ENCODE measurements at places on chromosomes 7 and 10. TPM values are rescaled to one million over a fixed set of nuclear protein-coding genes. Genes with fewer than 3 reads are reported as not detected.

Gene UBE2D4
- total RNA-seq: 3.9 TPM

Gene PDZD7
- 0.51 TPM for total RNA-seq

Gene UPK3B
- 0.38 TPM for total RNA-seq

Gene MALRD1
- not detected for total RNA-seq

Gene SPDYE16
- not detected for total RNA-seq

Gene POLR1F
- total RNA-seq: 20.2 TPM

Gene ADCK2
- 27.6 TPM for total RNA-seq

Gene TMEM213
- total RNA-seq: not detected

Gene UCN3
- not detected for total RNA-seq

Gene STK31
- total RNA-seq: 0.13 TPM

Gene PALD1
- total RNA-seq: 177 TPM

Gene GBX1
- total RNA-seq: not detected

Gene KAT6B
- total RNA-seq: 10.8 TPM

Gene TEX47
- not detected for total RNA-seq

Gene TMEM184A
- total RNA-seq: under 0.01 TPM

Gene CCDC172
- not detected for total RNA-seq

Gene SPDYE1
- not detected for total RNA-seq

Gene APBB1IP
- total RNA-seq: not detected

Gene ATP6V0E2
- total RNA-seq: 7.1 TPM

Gene GRID2IP
- total RNA-seq: not detected

Gene FGFR2
- 0.13 TPM for total RNA-seq

Gene THNSL1
- total RNA-seq: 2.8 TPM

Gene HTR5A
- not detected for total RNA-seq

Gene CFAP58
- 0.89 TPM for total RNA-seq

Gene CDHR1
- 0.25 TPM for total RNA-seq

Gene MSMB
- not detected for total RNA-seq

Gene FZD8
- 31.7 TPM for total RNA-seq

Gene INA
- total RNA-seq: 0.13 TPM

Gene HOXA13
- not detected for total RNA-seq

Gene PVRIG
- not detected for total RNA-seq

Gene DNAJC2
- 11.3 TPM for total RNA-seq

Gene NKX6-2
- not detected for total RNA-seq

Gene NYAP1
- total RNA-seq: 2.1 TPM

Gene LLCFC1
- not detected for total RNA-seq

Gene GCK
- total RNA-seq: 0.38 TPM

Gene COL17A1
- 0.90 TPM for total RNA-seq

Gene MRLN
- not detected for total RNA-seq

Gene MAGI2
- total RNA-seq: 0.26 TPM

Gene ZNF248
- total RNA-seq: 4.5 TPM

Gene SEC31B
- 0.90 TPM for total RNA-seq

Gene ELN
- 6.2 TPM for total RNA-seq

Gene ELAPOR2
- 101 TPM for total RNA-seq

Gene FXYD4
- not detected for total RNA-seq

Gene DRGX
- not detected for total RNA-seq

Gene WASHC2C
- total RNA-seq: 24.5 TPM

Gene DTX2
- total RNA-seq: 4.1 TPM

Gene SAP25
- total RNA-seq: not detected

Gene NAT16
- total RNA-seq: not detected

Gene CLRN3
- 0.13 TPM for total RNA-seq

Gene EGR2
- total RNA-seq: not detected

Gene FRMPD2
- 0.13 TPM for total RNA-seq

Gene ZCCHC24
- 2.7 TPM for total RNA-seq

Gene ZMIZ2
- total RNA-seq: 7.5 TPM

Gene IFIT1B
- total RNA-seq: not detected

Gene TYW1B
- total RNA-seq: 1.4 TPM

Measured in dermis microvascular lymphatic vessel endothelial cell (primary cell).